DMS153 (cell line): ENCODE measurements at places on chromosomes 12 and 14.

DNA sequence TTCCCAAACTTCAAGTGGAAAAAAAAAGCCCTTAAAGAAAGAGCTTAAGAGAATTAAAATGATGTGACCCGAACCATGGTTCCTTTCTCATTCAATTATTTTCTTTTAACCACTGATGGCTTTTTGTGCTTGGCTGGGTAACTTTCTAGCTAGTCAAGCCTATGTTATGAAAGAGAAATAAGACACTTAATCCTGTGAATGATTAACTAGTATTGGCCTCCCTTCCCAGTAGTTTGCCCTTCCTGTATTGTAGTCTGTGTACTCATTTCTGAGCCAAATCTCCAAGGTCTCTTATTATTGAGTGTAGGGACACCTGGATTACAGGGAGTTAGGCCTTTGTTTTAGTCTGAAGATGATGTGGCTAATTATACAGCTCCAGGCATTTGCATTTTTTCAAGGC, 353.0 kb downstream of the RAD51B start:
- no peak for DNase-seq

GRCh38 chr12:46676797-46677520, 148.8 kb downstream of the SLC38A4 start:
- DNase-seq, result no peak

GRCh38 chr14:21382886-21383847, 652 bp downstream of the SUPT16H start:
- no peak for DNase-seq

GRCh38 chr12:57098546-57098945, 9.6 kb downstream of the NAB2 start:
- DNase-seq, result no peak

DNA sequence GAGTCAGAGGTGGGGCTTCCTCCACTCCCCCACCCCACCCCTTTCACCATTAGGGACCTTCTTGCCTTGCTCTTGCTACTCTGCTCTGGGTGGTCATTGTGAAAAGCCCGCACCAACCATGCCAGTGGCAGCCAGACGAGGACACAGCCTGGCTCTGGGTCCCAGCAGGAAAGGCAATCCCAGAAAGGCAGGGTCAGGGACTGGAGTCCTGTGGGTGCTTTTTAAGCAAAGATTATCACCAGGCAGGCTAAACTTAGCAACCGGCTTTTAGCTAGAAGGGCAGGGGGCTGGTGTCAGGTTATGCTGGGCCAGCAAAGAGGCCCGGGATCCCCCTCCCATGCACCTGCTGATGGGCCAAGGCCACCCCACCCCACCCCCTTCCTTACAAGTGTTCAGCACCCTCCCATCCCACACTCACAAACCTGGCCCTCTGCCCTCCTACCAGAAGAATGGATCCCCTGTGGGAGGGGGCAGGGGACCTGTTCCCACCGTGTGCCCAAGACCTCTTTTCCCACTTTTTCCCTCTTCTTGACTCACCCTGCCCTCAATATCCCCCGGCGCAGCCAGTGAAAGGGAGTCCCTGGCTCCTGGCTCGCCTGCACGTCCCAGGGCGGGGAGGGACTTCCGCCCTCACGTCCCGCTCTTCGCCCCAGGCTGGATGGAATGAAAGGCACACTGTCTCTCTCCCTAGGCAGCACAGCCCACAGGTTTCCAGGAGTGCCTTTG, 1.2 kb upstream of the GAPDH start:
- DNase-seq, result peak; percentile 50

DNA sequence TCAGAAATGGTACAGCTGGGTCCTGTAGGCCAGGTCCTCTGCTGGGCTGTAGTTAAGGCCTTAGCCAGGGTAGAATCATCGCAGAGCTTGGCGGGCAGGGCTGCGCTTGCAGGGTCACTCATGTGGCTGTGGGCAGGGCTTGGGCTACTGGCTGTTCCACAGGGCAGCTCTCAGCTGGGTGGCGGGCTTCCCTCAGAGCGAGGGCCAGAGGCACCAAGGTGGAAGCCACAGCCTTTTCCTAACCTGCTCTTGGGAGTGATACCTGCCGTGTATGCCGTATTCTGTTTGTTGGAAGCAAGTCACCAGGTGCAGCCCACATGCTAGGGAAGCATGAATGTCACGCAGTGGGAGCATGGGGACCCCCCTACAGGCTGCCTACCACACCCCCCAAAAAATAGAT, 69.8 kb upstream of the RIN3 start:
- no peak for DNase-seq
